CD4-positive, alpha-beta T cell treated with Interleukin-15 for 4 hours (primary cell): ENCODE measurements at places on chromosomes 11 and 22.

- DNase-seq = no peak
Measured at GRCh38 chr22:39723463-39723862, 152.9 kb downstream of the CACNA1I start.

DNA sequence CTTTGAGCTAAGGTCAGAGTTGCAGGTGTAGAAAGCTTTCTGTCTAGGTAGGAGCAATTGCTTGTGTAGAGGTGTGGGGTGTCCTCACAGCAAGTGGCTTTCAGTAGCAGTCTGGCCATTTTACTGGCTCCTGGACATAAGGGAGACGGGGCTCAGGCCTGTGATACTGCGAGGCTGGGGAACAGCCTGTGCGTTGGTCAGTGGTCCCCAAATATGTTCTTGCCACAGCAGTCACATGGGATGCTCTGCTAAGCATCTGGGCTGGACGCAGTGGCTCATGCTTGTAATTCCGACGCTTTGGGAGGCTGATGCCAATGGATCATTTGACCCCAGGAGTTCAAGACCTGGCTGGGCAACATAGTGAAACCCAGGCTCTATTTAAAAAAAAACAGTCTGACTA lies 1.9 kb downstream of the MCM5 start:
- no peak for DNase-seq

DNA sequence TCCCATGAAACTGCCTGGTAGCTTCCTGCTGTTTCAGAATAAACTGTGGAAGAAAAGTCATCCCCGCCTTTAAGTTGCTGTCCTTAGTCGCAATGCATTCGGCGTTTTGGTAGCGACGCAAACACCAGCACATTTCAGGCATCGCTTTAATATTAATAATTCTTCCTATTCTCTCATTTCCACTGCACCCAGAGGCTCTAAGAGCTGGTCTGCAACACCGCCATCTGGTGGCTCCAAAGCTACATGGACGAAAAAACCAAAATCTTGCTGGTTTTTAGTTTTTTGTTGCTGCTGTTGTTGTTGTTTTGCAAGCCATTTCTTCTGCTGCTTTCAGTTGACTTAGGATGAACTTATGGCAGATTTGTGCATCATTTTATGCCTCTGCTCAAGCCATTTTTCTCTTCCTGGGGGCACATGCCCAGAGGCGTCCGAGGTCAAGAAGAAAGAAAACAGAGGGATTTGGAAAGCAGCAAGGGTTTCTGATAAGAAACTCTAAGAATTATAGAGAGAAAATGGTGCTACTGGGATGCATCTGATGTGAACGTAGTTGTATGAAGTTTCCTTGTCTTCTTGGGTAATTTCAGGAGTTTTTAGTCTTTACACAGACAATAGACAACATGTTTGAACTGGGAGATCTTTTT lies 345.4 kb upstream of the KIRREL3 start:
- DNase-seq = no peak

- DNase-seq = peak; percentile 96
Measured at GRCh38 chr11:32583459-32584271, at the start of gene EIF3M. TSS of gene EIF3M (plus strand) at chr11:32583831. CDS start at chr11:32583888, 57 bp downstream.

- no peak for DNase-seq
Measured at GRCh38 chr11:15688351-15688792, 573.6 kb downstream of the INSC start.

DNA sequence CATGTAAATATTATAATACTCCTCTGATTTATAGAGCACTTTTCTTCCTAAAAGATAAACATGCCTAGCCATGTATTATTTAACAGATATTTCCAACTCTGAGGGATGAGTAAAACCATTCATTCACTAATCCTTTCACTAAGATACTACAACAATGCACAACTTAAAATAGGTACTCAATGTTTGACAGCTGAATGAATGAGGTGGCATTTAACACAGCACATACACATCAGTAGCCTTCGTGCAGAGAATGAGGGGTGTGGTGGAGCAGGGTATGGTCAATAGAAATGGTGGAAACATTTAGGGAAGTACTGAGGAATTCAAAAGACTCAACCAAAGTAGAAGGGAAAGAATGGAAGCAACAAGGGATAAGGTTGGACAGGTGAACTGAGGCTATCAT lies 46.7 kb upstream of the MTNR1B start:
- no peak for DNase-seq

DNA sequence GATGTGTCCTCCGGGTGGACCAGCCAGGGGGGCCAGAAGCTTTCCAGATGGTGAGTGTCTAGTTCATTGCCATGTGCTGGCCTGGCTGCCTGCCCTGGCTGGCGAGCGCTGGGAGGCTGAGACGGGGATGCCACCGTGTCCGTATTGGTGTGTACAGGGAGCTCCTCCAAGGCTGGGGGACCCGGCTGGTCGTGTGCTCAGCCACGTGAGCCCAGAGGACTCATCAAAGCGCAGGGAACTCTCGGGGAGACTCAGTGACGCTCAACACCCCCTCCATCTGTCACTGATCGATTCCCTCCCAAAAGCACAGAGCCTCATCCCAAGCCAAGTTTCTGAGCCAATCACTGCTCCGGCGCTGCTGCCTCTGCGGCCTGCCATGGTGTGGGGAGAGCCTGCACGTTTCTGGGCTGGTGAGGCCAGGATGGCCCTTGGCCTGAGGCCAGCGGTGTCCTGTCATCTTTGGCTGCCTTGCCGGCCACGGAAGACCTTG lies 423.7 kb downstream of the SHANK2 start:
- DNase-seq = no peak

- no peak for DNase-seq
Measured at GRCh38 chr22:41745968-41746367, 46.7 kb downstream of the MEI1 start.

- no peak for DNase-seq
Measured at GRCh38 chr11:44407211-44407996, 97.5 kb upstream of the ALX4 start.

DNA sequence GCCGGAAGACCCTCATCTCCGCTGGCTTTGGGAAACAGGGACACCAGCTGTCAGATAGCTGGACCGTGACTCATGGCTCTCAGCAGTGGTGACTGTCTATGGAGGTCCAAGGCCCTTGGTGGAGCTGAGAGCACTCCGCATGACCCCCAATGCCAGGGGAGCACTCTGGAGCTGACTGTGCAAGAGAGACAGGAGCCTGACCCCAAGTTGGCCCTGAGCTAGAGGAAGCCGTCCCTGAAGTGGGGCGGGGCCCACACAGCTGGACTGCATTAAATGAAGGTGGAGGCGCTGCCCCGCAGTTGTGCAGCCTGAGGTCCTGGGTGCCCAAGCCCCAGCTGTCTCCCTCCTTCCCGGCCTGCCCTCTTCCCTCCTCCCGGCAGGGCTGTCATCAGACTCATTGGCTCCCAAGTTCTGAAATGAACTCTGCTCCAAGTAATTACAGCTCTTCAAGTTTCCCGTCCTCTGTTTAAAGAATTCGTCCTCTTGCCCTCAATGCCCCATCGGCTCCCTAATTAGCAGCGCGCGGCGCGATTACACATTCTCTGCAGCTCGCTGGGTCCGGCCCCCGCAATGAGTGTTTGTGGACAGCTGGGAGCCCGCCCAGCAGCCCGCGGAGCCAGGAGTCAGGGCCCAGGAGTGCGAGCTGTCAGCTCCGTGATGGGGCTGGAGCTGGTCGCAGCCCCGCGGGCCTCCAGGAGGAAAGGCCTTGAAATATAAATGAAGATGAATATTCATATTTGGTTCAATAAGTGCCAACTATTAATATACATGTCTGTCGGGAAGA lies 93.2 kb upstream of the LMO1 start:
- DNase-seq = no peak

GRCh38 chr11:37804666-37805065 lies 1206.6 kb upstream of the RAG2 start:
- no peak for DNase-seq

- DNase-seq = no peak
Measured at GRCh38 chr22:19062943-19063308, 59.3 kb downstream of the DGCR2 start.

- no peak for DNase-seq
Measured at GRCh38 chr22:41487037-41487935, 18.4 kb downstream of the ACO2 start.

GRCh38 chr11:118620529-118621070 lies 13.2 kb downstream of the PHLDB1 start:
- DNase-seq = no peak

- no peak for DNase-seq
Measured at GRCh38 chr11:64656862-64657261, 65.8 kb downstream of the SLC22A12 start.

GRCh38 chr22:35697142-35697541 lies 20.5 kb upstream of the APOL5 start:
- DNase-seq = no peak

GRCh38 chr22:28137036-28137435 lies 218.0 kb upstream of the PITPNB start:
- DNase-seq = no peak

DNA sequence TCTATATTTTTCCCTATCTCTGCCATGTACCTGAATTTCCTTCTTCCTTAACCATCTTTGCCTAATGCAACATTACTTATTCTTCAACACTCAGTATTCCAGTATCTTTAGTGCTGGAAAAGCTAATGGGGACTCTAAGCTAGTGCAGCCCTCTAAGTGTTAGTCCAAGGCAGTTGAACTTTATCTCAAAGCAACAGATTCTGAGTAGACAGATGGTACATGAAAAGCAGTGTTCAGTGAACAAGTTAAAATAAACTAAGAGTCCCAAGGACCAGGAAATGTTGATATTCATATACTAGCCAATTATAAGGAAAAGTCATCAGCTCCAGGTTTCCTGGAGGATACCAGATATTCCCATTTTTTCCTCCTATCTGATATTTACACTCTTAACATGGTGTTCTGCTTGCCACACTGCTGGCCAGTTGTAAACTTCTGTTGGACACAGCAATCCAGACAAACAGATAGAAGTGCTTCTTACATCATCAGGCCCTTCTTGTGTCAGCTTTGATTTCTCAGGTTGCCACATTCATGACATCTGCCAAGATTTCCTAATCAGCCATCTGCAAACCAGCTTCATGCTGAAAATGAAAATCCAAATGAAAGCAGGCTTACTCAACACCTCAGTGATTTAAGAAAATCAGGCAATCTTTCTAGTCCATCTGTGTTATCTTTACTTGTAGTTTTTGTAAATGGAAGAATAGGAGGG lies 255.9 kb upstream of the POU2AF2 start:
- DNase-seq = no peak

DNA sequence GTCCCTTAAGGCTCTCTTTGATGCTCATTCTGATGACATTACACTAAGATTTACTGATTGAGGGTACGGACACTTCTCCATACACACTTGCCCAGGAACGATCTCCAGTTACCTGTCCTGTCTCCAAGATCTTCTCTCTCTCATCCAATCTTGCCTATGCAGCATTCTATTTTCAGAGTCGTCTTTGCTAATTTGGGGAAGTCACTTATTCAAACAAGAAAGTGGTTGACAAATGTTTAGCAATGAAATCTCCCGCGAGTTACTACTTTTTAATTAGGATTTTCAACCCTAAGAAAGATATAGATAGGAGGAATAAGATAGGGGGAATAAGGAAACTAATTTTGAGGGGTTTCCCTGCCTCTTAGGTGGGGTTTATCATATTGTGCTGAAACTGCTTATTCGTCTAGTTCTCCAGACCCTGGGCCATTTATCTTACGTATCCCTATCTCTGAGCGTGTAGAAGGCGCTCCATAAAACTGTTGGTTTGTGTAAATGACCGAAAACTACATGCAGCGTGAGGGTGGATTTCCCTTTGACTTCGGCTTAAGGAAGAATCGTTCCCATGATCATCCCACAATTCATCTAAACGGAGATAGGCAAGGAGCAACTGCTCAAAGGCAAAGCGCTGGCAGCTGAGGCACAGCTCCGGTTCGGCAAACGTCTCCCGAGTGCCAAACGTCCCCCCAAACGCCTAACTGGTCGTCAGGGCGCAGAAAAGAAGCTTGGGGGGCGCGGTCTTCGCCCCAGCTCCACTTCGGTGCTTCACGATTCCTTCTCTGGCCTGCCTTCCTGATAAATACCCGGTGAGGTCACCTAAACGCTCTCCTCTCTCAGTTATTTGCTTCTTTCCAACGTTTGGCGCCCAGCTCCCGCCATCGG lies 804 bp downstream of the APIP start:
- DNase-seq = peak; percentile 2

GRCh38 chr11:57432149-57432561 lies 5.2 kb upstream of the SLC43A3 start:
- DNase-seq = no peak

- no peak for DNase-seq
Measured at GRCh38 chr11:3119141-3119821, 45.8 kb downstream of the OSBPL5 start.

GRCh38 chr11:2530131-2530854 lies 85.5 kb downstream of the KCNQ1 start:
- DNase-seq = no peak

DNA sequence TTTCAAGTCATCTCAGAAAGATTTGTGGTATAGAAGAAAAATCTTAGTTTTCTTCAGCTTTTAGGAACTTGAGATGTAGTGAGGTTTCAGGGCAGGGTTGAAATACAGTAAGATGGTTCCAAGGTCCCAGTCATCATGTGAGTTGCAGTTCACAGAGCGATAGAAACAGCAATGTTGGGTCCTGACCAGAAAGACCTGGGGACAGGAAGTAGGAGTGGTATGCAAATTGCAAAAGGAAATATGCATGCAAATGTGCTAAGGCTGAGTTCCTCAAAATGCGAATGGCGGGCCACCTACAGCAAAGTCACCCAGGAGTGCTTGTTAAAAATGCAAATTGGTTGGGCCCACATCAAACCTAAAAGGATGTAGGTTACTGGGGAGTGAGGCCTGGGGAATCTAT lies 1032.7 kb upstream of the TENM4 start:
- DNase-seq = no peak

GRCh38 chr11:115613004-115613403 lies 108.8 kb upstream of the CADM1 start:
- no peak for DNase-seq

DNA sequence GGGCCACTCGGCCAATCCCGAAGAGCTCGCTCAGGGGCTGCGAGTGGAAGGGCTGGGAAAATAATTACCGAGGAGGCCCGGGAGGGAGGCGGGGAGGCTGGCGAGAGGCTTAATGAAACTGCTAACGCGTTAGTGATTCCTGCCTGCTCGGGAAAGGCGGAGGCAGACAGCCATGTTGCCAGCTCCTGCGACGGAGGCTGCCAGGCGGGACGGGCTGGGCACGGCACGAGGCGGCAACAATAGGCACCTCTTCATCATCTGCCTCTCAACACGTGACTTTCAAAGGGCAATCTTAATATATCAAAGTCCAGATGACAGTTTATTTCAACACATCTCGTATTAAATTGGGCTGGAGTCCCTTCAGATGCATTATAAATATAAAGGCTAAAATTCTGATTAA lies 68.0 kb upstream of the TCF20 start:
- no peak for DNase-seq

DNA sequence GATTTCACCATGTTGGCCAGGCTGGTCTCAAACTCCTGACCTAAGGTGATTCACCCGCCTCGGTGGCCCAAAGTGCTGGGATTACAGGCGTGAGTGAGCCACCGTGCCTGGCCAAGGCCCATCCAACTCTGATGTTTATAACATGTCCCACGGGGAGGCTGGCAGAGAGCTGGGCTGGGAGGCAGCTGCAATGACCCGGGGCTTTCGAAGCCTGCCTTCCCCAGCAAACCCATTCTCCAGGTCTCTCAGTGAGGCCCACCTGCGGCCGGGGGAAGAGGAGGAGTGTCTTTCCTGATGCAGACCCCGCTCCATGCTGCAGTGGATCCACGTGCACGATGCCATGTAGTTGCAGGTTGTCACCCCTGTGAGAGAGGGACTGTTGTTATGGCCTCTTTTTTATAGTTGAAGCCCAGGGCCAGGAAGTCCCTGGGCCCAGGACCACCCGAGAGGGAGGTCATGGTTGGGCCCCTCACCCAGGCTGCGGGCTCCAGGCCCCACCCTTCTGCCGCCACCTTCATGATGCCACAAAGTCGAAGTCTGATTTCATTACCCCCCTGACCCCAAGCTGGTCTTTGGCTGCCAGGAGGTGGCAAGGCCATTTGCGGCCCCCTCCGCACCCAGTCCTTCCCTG lies 38.3 kb downstream of the KCNJ4 start:
- no peak for DNase-seq
